ENCODE measurements at places on chromosomes 3 and 15. TPM values are rescaled to one million over a fixed set of nuclear protein-coding genes. Genes with fewer than 3 reads are reported as not detected.

- H3K4me3 ChIP-seq: no peak overlapping the region
- no peak overlapping the region for H3K27ac ChIP-seq
- DNase-seq: no peak
These were observed 26.4 kb upstream of the P4HTM start for GRCh38 chr3:48963591-48963990.

GRCh38 chr3:109985943-109986555 is 648.7 kb upstream of the DPPA4 start:
- no peaks in the 10 kb centered on the region for H3K27me3 ChIP-seq
- no peak overlapping the region for H3K4me3 ChIP-seq
- no peaks in the 10 kb centered on the region for H3K4me1 ChIP-seq
- no peaks in the 10 kb centered on the region for H3K36me3 ChIP-seq
- no peak overlapping the region for H3K27ac ChIP-seq

DNA sequence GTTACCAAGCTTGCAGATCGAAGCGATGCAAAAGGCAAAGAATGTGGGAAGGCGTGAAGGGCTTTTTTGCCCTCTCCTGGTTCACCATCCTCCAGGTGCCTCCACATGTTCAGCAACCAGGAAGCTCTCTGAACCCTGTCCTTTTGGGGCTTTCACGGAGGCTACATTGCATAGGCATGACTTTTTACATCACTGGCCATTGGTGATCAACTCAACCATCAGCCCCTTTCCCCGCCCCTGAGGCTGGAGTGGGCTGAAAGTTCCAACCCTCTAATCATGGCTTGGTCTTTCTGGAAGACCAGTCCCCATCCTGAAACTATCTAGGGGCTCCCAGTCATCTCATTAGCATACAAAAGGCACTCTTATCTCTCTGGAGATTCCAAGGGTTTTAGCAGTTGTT is 52.6 kb downstream of the UACA start:
- no peak overlapping the region for H3K27ac ChIP-seq
- no peaks in the 10 kb centered on the region for H3K36me3 ChIP-seq
- H3K4me3 ChIP-seq: no peak overlapping the region
- H3K4me1 ChIP-seq: peaks cover 4% of the 10 kb centered on the region
- no peaks in the 10 kb centered on the region for H3K27me3 ChIP-seq

- no peak overlapping the region for H3K4me3 ChIP-seq
- H3K27me3 ChIP-seq: no peaks in the 10 kb centered on the region
- no peak for DNase-seq
- no peaks in the 10 kb centered on the region for H3K36me3 ChIP-seq
- no peak overlapping the region for H3K27ac ChIP-seq
These were observed 64.3 kb upstream of the GATM start for GRCh38 chr15:45442507-45443135.

DNA sequence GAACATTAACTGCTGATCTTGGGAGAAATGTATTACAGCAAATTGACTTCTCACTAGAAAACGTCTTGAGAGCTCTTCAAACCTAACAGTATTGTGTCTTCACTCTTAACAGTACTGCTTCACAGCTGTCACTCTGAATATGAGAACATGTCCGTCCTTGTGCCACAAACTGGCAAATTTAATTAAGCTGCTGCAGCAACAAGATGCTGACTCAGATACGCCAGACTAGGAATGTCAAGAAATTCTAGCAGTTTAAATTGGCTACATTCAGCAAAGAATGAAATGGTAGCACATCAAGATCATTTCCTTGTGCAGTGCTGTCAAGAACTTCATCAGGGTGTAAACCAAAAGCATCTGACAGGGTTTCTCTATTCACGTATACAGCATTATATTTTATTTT is 7.6 kb downstream of the ICE2 start:
- H3K4me3 ChIP-seq: no peak overlapping the region
- H3K27me3 ChIP-seq: no peaks in the 10 kb centered on the region
- peaks cover 2% of the 10 kb centered on the region for H3K4me1 ChIP-seq
- no peak for DNase-seq
- no peaks in the 10 kb centered on the region for H3K36me3 ChIP-seq

FMN1 gene
- 16.9 TPM for total RNA-seq

NRG4 gene
- total RNA-seq: 0.18 TPM

GRCh38 chr15:31477851-31478701 is 151.4 kb downstream of the KLF13 start:
- no peak overlapping the region for H3K27ac ChIP-seq
- no peak for DNase-seq
- H3K27me3 ChIP-seq: no peaks in the 10 kb centered on the region
- peaks cover 1% of the 10 kb centered on the region for H3K4me1 ChIP-seq
- H3K4me3 ChIP-seq: no peak overlapping the region

- no peak for DNase-seq
- H3K27me3 ChIP-seq: no peaks in the 10 kb centered on the region
- no peak overlapping the region for H3K27ac ChIP-seq
- H3K4me3 ChIP-seq: no peak overlapping the region
These were observed 9.9 kb upstream of the CSPG5 start for GRCh38 chr3:47588587-47588986.

CRABP1 gene
- total RNA-seq: not detected

SI gene
- not detected for total RNA-seq

- no peaks in the 10 kb centered on the region for H3K36me3 ChIP-seq
- no peaks in the 10 kb centered on the region for H3K27me3 ChIP-seq
- no peak overlapping the region for H3K27ac ChIP-seq
- no peak for DNase-seq
- H3K4me1 ChIP-seq: no peaks in the 10 kb centered on the region
These were observed 1141.4 kb downstream of the TBL1XR1 start for GRCh38 chr3:176055836-176056235.

DNA sequence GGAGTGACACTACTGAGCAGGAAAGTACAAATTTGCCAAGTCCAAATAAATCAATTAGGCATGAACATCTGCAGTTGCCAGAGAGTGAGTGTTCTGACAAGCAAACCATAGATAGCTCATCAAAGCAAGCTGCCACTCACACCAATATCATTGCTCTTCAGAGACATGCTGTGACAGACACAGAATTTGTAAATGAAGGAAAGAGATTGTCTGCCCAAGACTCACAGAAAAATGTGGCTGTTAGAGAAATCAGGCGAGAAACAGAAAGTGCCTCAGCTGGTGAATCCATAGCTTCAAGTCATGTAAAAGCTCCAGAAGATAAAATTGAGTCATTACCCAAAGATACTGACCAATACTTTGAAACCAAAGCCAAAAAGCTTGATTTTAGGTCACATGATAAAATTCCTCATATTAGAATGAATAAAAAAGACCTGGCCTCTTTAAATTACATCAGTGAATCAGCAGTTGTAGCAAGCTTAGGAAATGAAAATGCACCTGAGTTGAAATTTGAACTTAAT is 50.8 kb downstream of the CRYBG3 start:
- H3K4me3 ChIP-seq: no peak overlapping the region
- H3K27ac ChIP-seq: no peak overlapping the region
- no peaks in the 10 kb centered on the region for H3K36me3 ChIP-seq

RHCG gene
- total RNA-seq: 0.23 TPM

CLDN11 gene
- 76.6 TPM for total RNA-seq

FETUB gene
- not detected for total RNA-seq

DNA sequence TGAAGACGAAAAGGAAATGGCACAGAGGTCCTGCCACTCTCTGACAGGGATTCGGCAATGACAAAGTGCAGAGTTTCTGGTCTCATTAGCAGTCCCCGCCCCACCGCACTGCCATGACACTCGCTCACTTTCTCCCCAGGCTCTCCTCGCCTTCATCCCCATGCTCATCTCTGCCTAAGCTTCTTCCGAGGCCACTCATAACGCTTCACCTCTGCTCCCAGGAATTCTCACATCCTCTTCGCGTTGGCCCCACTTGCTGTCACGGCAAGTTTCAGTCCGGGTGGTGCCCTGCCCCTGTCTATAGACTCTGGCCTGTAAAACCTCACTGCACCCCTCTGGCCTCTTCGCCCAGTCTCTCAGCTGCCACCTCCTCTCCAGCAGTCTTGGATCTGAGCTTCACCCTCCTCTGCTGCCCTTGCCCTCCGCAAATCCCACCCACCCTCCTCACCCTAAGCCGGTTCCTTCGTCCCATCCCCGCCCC is 654 bp downstream of the RUBCN start:
- H3K27me3 ChIP-seq: no peaks in the 10 kb centered on the region
- peak overlapping the region; percentile 97 for H3K4me3 ChIP-seq
- no peak for DNase-seq
- peak overlapping the region; percentile 63 for H3K27ac ChIP-seq

DNA sequence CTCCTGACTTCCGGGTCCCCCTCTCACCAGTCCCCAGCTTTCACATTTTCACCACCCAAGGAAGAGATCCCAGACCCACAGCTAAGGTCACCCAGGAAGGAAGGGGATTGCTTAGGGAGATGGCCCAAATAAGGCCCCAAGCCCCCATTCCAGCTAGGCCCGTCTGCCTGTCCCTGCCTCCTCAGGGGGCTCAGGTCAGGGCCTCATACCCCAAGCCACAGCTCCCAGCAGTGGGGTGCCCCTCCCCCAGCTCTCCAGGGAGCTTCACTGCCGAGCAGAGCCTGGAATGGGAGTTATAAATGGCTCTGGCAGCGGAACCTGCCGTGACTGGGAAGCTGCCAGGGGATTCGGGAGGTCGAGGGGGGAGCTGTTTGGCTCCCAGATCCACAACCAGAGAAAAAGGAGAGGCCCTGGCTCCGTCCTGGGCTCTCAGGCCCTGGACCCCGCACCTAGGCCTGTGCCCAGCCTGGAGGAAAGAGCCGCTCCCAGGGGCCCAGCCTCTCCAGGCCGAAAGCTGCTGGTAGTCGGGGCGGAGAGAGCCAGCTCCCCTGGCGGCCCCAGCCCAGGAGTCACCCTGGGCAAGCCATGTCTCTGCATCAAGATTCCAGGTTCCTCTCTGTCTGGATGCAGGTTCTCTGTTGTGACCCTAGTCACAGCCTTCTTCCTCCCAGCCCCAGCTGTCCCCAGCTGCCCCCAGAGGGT is 550 bp downstream of the CCDC9B start:
- H3K27me3 ChIP-seq: no peaks in the 10 kb centered on the region
- H3K36me3 ChIP-seq: no peaks in the 10 kb centered on the region
- peaks cover 27% of the 10 kb centered on the region for H3K4me1 ChIP-seq
- DNase-seq: peak; percentile 87
- peak overlapping the region; percentile 84 for H3K27ac ChIP-seq

TRPM7 gene
- total RNA-seq: 51.4 TPM

GRCh38 chr3:39284457-39284881 is 4.6 kb upstream of the CX3CR1 start:
- H3K36me3 ChIP-seq: no peaks in the 10 kb centered on the region
- no peaks in the 10 kb centered on the region for H3K4me1 ChIP-seq
- H3K27ac ChIP-seq: no peak overlapping the region
- no peak overlapping the region for H3K4me3 ChIP-seq
- no peaks in the 10 kb centered on the region for H3K27me3 ChIP-seq

DNA sequence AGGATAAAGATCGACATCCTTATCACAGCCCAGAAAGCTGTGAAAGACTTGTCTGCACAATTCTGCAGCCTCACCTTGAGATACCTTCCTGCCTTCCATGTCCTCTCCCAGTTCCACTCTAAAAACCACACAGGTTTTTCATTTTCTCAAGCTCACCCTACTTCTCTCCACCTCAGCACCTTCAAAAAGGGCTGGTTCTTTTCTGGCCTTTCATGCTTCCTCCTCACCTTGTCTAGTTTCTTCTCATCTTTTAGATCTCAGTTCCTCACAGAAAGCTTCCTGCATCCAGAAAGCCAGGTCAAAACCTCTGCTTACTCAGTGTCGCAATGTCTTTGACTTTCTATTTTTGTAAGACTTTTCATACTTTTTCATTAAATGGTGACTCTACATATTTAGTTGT is 140.2 kb upstream of the STT3B start:
- H3K27me3 ChIP-seq: no peaks in the 10 kb centered on the region
- DNase-seq: no peak
- no peaks in the 10 kb centered on the region for H3K4me1 ChIP-seq
- H3K27ac ChIP-seq: no peak overlapping the region

SERPINI2 gene
- total RNA-seq: 0.33 TPM

DAZL gene
- total RNA-seq: not detected

SNUPN gene
- 26.5 TPM for total RNA-seq

DNA sequence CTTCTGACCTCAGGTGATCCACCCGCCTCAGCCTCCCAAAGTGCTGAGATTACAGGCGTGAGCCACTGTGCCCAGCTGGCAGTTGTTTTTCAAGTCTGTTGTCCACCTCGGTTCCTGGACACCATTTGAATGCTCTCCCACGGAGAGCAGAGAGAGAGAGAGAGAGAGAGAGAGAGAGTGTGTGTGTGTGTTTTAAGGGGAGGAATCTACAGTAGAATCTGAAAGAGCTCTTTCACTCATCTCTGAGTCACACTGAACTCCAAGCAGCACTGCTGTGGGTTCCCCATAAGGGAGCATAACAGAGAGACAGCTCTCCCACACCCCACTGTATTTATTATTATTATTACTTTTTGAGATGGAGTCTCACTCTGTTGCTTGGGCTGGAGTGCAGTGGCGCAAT is 156.6 kb downstream of the RPLP1 start:
- H3K27me3 ChIP-seq: no peaks in the 10 kb centered on the region
- no peaks in the 10 kb centered on the region for H3K36me3 ChIP-seq
- no peak for DNase-seq
- H3K4me1 ChIP-seq: no peaks in the 10 kb centered on the region
- H3K4me3 ChIP-seq: no peak overlapping the region
- H3K27ac ChIP-seq: no peak overlapping the region

CNOT10 gene
- total RNA-seq: 29.6 TPM

DNA sequence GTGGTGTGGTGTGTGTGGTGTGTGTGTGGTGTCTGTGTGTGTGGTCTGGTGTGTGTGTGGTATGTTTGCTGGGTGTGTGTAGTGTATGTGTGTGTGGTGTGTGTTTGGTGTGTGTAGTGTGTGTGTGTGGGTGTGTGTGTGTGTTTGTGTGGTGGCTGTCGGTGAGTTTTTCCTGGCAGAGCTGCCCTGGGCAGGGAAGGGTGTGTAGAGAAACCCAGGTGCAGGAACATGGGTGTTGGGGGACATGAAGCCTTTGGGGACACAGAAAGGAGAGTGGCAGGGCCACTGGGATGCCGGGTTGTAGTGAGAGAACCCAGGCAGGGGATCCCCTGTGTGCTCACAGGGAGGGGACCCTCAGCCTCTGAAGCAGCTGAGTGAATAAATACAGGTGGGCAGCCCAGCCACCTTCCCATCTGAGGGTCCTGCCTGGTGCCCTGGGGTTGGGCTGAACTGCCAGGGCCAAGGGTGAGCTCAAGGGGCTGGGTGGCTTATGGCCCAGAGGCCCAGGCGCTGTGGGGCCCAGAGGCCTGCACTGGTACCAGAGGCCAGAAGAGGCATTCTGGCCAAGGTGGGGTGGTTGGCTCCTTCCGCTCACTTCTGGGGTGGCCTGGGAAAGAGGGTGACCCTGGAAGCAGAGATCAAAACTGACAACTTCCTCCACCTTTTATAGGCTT is 48.5 kb upstream of the CTSH start:
- no peak overlapping the region for H3K4me3 ChIP-seq
- no peaks in the 10 kb centered on the region for H3K27me3 ChIP-seq
- no peak overlapping the region for H3K27ac ChIP-seq
- no peaks in the 10 kb centered on the region for H3K36me3 ChIP-seq
- H3K4me1 ChIP-seq: peaks cover 3% of the 10 kb centered on the region

GRCh38 chr15:47552978-47553608 is 164.2 kb upstream of the SEMA6D start:
- no peak overlapping the region for H3K27ac ChIP-seq
- no peaks in the 10 kb centered on the region for H3K27me3 ChIP-seq
- no peaks in the 10 kb centered on the region for H3K36me3 ChIP-seq
- no peaks in the 10 kb centered on the region for H3K4me1 ChIP-seq
- no peak overlapping the region for H3K4me3 ChIP-seq

- no peak for DNase-seq
- H3K4me3 ChIP-seq: no peak overlapping the region
- H3K4me1 ChIP-seq: no peaks in the 10 kb centered on the region
These were observed 23.2 kb downstream of the CA12 start for GRCh38 chr15:63358241-63359029.
